ENCODE measurements at places on chromosomes 2 and 18.

GRCh38 chr2:179911569-179911968 lies 50.2 kb upstream of the ZNF385B start:
- DNase-seq = no peak

DNA sequence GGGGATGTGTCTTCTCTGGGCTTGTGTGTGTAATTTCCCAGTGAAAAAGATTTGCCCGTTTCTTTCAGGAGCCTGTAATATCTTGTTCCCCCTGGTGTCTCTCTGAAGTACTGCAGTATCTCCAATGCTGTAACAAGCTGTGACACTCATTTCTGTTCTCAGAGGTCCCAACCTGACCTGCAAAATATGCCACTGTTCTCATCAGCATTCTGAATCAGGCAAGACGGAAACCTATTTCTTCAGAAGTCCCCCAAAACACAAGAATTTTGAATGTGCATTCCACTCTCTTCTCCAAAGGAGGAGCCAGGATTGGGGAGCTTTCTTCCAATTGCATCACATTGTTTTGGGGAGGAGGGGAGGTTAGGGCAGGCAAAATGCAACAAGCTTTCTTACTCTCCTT lies 77.0 kb upstream of the CNGA3 start:
- no peak for DNase-seq

GRCh38 chr2:241006412-241006811 lies 8.0 kb downstream of the SNED1 start:
- no peak for DNase-seq

- DNase-seq = no peak
Measured at GRCh38 chr2:38076710-38077430, 919 bp upstream of the CYP1B1 start.

DNA sequence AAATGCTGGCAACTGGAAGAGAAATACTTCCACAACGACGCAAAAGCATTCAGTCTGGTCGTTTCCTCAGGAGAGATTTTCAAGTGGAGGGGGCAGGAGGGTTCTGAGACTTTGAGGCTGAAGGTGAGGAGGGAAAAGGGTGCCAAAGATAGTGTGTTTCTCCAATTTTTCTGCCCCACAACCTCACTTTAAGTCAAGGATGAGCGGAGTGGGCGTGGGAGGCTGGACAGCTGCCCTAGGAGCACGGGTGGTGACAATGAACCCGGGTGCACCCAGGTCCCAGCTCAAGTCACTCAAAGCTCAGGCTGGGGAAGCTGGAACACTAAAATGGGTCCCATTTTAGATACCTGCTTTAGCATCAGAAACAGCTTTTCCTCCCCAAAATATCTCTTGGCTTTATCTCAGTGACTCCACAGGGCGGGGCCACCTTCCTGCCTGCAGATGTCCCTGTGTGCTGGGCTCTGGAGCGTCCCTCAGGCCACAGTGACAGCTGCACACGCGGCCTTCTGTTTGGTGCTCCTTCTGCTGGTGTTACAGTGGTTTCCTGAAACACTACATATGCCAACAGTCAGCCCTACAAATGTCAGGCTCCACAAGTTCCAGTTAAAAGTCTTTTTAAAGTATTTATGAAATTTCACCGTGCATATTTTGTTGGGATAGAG lies 1.4 kb upstream of the MBP start:
- DNase-seq = no peak

GRCh38 chr2:112151271-112151670 lies 13.1 kb downstream of the FBLN7 start:
- no peak for DNase-seq

- no peak for DNase-seq
Measured at GRCh38 chr2:101781791-101782426, 84.4 kb downstream of the MAP4K4 start.

DNA sequence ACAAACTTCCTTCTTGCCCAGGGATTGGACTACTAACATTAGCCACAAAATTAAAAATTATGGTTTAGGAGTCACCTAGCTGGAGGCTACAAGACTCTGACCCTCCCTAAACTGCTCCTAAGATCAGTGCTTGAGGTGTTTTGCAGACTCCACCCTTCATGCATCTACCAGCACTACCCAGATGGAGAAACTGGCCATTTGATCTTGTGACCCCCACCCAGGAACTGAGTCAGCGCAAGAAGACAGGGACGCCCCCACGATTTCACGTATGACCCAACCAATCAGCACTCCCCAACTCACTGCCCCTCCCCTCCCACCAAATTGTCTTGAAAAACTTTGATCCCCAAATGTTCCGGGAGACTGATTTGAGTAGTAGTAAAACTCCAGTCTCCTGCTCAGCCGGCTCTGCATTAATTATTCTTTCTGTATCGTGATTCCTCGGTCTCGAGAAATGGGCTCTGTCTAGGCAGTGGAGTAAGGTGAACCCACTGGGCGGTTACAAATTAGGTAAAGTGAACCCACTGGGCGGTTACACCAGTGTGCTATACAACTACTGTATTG lies 40.1 kb upstream of the CCDC88A start:
- DNase-seq = no peak

DNA sequence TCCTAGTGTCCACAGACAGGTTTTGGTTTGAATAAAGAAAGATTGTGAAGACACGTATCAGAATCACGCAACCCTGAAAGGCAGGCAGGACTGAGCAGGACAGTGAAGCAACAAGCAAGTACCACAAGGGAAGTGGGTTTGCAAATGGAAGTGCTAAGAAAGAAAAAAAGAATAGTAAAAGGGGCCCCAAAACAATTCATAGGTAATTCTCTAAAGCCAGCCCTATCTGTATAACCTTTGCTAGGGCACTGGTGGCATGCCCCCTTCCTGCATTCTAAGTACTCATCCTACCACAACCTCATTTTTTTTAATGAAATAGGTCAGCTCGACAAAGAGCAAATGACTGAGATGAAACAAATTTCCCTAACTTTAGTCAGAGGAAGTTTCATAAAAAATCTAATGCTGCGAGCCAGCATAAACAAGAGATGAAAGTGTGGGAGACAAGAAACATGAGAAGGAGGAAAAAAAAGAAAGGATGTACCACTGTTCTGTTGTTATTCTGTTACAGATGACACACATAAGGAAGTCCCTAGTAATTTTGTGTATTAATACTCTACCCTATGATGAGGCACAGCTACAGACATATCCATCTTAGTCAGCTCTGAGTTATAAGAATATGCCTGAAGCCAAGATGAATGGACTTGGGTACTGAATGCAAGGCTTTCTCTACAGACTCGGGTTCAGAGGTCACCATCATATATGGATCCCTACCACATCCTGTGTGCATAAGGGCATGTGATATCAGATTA lies 32.2 kb downstream of the IKZF2 start:
- DNase-seq = peak; percentile 25

DNA sequence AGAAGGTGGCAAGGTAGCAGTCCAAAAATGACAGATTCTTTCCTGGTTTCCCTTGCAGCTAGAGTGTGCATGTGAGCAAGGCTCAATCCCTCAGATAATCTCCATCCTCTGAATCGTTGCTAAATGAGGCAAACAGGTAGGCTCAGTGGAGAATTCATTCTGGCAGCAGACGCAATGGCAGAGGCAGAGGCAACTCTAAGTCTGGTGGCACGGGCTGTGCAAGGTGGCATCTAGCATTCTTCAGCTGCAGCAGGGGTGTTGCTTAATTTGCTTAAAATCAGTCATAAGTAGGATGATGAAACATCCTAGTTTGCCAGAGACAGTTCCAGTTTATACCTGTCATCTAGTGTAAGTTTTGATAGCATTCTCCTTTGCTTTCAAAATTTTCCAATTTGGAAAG lies 391.1 kb upstream of the MEX3C start:
- DNase-seq = no peak
